ENCODE measurements at places on chromosomes 6 and 20.

DNA sequence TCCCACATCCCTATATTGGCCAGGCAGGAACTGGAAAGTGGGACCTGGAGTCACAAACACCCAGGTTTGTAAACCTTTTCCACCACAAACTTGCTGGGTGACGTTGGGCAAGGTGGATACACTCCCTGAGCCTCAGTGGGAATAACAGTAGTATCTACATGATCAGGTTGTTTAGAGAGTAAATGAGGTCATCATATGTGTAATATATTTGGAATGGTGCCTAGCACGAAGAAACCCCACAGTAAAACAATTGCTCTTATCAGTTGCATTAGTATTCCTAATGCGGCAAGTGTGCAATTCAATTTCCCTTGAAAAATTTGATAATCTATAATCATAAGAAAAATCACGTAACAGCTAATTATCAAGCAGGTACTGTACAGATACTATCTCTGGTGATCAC lies 51.9 kb downstream of the HIVEP2 start:
- DNase-seq, result no peak

DNA sequence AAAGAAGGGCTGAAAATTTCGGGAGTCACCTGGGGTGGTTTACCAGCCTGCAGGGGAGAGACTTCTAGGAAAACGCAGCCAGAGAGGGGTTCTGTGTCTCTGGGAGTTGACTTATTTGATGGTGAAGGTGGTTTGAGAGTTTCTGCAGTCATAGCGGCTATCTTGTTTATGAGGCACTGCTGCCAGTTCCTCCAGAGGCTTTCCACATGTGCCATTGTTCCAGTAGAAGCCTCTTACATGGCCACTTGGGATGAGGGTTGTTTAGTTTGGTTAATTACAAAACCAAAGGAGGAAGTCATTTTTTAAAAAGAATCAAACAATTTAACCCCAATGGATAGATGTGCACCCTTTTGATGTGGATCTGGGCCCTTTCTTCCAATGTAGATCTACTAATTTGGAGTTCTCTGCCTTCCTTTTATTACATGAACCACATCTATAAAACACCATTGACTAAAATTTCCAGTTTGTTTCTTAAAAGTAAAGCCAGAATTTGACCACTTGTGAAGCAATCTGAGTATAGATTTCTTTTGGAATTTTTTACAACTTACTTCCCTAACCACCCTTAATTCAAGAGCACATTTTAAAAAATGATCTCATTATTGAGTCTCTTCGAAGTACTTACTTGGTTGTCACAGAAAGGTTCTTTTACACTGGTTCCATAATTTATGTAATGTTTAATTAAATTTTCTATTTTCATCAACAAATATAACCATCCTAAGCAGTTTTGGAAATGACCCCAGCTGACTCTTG lies 97.6 kb downstream of the TCP11 start:
- DNase-seq, result no peak

DNA sequence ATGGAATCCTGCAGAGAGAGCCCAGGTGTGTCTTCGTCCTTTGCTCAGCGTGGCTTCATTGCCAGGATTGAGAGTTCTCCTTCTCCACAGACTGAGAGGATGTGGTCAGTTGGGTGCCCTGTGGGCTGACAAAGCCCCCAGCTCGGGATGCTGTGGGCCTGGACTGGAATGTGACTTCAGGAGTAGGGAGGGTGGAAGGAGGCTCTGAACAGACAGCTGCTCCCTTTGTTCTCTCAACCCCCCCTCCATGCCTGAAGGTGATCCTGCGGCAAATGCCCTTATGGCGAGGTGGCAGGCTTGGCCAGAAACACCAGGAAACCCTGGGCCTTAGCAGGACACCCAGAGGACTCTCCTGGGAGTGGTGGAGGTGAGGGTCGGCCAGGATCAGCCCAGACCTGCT lies 1.8 kb upstream of the CST5 start:
- no peak for DNase-seq

DNA sequence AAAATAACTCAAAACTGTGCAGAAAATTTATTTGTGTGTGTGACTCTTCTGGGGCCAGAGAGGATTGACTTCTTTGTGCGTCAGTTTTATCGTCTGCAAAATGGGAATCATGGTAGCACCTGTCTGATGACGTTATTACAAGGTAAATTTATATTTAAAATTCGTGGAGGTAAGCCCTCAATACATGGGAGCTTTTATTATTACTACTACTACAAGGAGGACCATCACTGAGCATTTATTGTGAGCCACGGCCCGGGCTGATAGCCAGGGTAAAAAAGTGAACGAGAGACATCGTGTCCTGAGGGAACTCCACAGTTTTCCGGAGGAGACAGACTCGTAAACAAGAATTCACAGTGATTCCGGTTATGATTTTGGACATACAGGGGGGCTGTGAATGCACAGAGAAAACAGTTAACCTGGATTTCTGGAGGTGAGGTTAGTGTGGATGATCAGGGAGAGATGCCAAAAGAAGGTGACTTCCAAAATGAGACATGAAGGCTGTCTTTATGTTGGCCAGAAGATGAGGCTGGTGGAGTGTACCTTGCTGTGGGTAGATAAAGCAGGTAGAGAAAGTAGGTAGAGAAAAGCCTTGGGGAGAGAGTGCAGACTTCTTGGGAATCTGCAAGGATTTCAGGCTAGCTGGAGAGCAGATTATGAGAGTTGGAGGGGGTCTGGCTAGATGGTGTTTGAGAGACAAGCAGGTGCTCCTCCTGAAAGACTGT lies 10.6 kb upstream of the SERINC3 start:
- DNase-seq, result no peak

DNA sequence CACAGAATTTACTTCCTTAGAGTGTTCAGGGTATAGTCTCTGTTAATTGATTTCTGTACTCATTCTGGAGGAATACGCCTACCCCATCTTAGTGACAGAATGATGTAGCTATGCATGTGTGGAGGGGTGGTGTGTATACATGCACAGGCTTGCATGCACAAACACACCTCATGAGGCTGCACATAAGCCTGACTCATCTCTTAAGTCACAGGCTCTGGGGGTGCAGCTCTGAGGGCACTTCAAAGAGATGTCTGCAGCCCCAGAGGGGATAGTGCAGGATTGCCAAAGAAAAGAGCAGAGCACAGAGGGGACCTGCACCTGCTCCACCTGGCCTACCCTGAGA lies 24.6 kb downstream of the TBX18 start:
- DNase-seq, result no peak

DNA sequence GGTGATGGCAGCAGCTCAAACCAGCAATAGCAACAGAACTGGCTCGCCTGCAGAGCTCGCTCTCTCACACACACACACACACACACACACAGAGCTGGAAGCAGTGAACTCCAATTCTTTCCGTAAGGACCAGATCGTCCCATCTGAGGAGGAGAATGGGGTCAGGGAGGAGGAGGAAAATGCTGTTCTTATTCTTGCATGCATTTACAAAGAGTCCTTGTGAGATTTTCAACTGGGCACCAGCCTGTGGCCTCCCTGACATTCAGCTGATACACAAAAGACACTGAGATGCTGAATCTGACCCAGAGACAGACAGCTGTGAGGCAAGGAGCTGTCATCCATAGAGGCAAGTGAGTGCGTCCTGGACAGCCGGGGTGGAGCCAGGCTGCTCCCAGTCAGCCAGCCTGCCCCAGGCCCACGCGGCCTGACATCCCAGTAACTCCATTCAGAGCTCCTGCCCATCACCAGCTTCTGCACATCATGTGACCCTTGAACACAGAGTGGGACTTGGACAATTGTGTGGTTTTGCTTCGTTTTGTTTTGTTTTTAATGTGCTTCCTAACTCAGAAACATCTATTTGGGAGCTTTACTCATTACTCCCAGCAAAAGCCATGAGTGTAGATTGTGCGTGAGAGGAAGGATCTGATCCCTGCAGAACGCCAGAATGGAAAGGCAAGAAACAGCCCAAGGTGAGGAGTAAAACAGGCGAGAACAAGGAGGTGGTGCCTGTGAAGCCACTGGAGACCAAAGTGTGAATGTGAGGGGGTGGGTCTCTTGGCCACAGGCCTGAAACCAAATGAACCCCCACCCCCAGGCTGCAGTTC lies 2.1 kb downstream of the SERPINB9 start:
- no peak for DNase-seq

- DNase-seq, result no peak
Measured at GRCh38 chr6:45092135-45092534, 236.0 kb upstream of the RUNX2 start.

DNA sequence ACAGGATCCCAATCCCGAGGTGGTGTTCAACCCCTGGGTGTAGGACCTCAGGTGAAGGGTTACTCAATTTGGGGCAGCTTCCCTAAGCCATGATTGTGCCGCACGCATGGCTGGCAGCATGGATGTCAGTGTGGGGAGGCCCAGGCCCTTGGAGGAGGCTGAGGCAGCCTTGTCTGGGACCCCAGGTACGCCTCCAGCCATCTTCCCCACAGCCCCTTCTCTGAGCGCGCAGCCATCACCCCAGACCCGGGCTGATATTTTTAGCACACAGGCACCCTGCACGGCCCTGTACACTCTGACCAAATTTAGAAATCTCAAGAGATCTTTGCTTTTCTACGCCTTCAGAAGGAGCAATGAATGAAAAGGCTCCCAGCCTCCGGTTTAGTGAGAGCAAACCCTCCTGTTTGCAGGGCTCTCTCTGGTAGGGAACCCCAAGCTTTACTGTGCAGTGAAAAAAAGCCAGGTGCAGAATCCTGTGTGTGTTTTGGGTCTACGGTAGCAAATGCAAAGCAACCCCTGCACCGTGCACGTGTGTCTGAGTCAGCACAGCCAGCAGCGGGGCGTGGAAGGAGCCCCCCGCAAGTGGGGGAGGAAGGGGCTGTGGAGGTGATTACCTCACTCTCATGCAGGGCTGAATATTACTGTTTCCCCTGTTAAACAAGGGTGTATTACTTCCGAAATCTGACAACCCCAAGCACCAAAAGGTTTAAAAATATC lies 44.3 kb downstream of the CTCFL start:
- no peak for DNase-seq

- DNase-seq, result peak; percentile 69
Measured at GRCh38 chr6:28606424-28607391, 81.0 kb downstream of the GPX5 start.
